ENCODE measurements at places on chromosomes 1 and 21.

- DNase-seq: no peak
Observed at GRCh38 chr1:152013664-152014237, 20.1 kb upstream of the S100A10 start.

DNA sequence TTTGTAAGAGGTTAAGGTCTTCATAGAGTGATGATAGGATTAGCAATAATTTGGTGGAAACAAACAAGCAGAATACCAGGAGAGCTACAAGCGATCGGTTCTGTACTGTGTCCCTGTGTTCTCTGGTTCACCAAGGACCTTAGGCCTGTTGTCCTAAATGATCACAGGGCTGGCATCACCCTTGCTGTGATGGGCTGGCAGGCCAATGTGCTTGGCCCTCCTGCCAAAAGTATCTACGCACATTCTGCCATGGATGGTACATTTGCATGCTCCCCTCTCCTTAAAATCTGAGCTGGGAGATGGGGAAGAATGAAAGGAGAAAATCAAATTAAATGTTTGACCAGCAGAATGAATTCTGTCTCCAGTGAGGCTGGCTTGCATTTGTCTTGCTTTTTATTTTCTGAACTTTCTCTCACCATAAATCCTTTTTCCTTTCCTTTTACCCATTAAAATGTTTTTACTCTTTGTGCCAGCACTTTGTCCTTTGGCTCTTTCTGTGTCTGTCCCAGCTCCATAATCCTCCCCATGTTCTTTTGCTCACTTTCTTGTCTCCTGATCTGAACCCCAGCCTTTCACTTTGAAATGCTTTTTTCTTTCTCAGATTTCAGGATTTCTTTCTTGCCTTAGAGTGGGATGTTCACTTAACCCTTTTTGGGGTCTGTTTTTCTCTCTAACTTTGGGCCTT lies 51.7 kb downstream of the PBX1 start:
- no peak for DNase-seq

GRCh38 chr1:91889717-91890459 lies 3.9 kb upstream of the TGFBR3 start:
- DNase-seq: peak; percentile 34

DNA sequence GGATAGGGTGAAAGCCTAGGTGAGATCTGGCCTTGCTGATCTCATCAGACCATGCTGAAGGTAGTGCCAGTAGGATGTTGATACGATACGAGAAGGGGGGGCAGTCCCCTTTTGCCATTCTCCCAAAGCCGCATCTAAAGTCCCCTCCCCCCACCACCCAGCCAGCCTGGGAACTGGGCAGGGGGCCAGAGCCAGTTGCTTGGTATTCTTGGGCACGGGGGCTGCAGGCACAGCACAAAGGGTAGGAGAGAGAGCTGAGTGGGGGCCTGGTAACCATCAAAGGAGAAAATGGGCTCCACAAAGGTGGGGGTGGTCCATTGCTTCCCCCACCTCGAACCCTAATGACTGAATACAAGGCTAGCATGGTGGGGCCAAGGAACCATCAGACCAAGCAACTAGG lies 5.4 kb downstream of the PEA15 start:
- DNase-seq: no peak

GRCh38 chr1:98048244-98048643 lies 127.4 kb upstream of the DPYD start:
- peak; percentile 27 for DNase-seq

DNA sequence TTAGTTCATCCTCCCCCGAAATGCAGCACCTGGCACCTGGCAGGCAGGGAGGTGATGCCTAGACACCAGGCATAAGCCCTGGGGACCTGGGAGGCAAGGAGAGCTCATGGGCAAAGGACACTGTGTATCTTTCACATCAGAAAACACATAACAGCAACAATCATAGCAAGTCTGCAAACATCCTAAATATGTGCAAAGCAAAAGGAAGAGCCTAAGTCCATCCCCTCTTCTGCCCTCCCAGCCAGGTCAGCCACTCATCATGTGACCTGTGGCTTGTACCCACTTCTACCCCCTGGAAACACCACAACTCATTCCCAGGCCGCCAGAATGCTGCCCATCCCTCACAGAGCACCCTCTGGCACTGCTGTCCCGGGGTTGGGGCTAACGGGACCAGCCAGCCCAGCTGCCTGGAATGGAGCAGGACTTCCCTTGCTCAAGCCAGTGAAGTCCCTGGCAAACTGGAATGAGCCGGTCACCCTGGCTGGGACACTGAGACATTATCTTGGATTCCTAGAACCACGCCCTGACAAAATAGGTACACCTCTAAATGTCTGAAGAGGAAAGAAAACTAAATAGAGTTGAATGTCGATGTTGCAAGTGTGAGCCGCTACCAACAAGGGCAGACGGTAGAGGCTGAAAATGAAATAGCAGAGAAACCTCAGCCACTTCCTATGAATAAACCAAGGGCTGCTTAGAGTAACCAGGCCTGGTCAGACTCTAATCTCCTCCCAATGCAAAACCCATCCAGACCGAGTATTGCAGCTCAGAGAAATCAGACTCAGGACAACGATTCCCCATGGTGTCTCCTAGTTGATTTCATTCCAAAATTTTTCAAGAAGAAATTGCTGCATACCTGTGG lies 29.4 kb downstream of the TMPRSS2 start:
- peak; percentile 42 for DNase-seq
